ENCODE measurements at places on chromosomes 6 and 20. TPM values are rescaled to one million over a fixed set of nuclear protein-coding genes. Genes with fewer than 3 reads are reported as not detected.

Gene DAAM2
- 3.4 TPM for polyA plus RNA-seq

Gene PPP1R18
- polyA plus RNA-seq: 13.0 TPM

Gene NR2E1
- polyA plus RNA-seq: not detected

Gene TMEM151B
- 0.29 TPM for polyA plus RNA-seq

Gene CCN5
- 0.20 TPM for polyA plus RNA-seq

Gene OTOR
- polyA plus RNA-seq: not detected

Gene ZNF292
- 60.1 TPM for polyA plus RNA-seq

Gene ZNF165
- 1.9 TPM for polyA plus RNA-seq

Gene FKBP1C
- polyA plus RNA-seq: 0.39 TPM

Gene PPP1R3G
- 6.3 TPM for polyA plus RNA-seq

Gene FOXA2
- not detected for polyA plus RNA-seq

Measured in cardiac muscle cell (in vitro differentiated cells and primary cell).